Suprapubic skin (tissue), 4 donors: ENCODE measurements at places on chromosomes 1 and 21. TPM values are rescaled to one million over a fixed set of nuclear protein-coding genes. Genes with fewer than 3 reads are reported as not detected.
A peak's percentile ranks its signal among the peaks of the same experiment; 100 is the strongest.

GRCh38 chr1:29094954-29095353, 28.7 kb downstream of the TMEM200B start:
- H3K36me3 ChIP-seq: no peaks in the 10 kb centered on the region
- H3K4me3 ChIP-seq: no peak overlapping the region
- no peaks in the 10 kb centered on the region for H3K4me1 ChIP-seq
- H3K27me3 ChIP-seq: no peaks in the 10 kb centered on the region
- no peak overlapping the region for H3K27ac ChIP-seq

DNA sequence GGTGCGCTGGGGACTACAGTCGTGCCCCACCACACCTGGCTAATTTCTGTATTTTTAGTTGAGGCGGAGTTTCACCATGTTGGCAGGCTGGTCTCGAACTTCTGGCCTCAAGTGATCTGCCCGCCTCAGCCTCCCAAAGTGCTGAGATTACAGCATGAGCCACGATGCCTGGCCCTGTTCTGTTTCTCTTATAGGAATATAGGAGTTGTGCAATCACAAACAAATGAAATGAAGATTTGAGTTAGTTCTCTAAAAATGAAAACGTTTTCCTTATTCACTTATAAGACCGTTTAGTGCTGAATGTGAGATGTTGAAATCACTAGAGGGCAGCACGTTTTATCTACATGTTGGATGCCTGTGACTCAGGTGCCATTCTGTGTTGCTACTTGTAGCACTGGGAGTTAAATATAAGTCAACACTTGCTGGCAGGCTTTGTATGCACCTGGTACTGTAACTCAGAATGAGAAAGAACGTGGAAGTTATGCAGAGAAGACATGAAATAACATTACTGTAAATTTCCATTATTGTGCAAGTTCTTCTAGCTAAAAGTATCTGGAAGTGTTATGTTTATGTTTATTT, 45.8 kb downstream of the MIGA1 start:
- peak overlapping the region; percentile 30 for H3K27ac ChIP-seq
- no peak for DNase-seq
- H3K4me1 ChIP-seq: peaks cover 6% of the 10 kb centered on the region
- no peak overlapping the region for H3K4me3 ChIP-seq

DNA sequence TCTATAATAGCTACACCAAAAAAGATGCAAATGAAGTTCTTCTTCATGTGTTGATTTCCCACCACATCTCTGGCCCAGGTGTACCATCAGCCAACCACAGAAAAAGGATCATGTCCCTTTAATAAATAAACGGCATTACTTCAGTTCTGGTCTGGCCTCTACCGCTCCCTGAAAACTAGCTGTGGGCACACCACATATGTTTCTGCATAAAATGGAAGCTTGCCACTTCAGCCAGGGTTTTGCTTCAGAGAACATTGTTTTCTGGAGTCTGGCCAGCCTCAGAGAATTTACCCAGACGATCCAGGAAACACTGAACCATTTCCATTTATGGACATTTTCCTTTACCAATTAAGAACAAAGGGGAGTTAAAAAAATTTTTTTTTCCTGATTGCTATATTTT, 5.8 kb upstream of the LAMC2 start:
- H3K4me3 ChIP-seq: no peak overlapping the region
- H3K4me1 ChIP-seq: peaks cover 34% of the 10 kb centered on the region
- no peak for DNase-seq
- H3K27me3 ChIP-seq: no peaks in the 10 kb centered on the region
- H3K27ac ChIP-seq: peak overlapping the region; percentile 72

GSTM1 gene
- total RNA-seq: not detected
